ENCODE measurements at places on chromosomes 13 and 19. TPM values are rescaled to one million over a fixed set of nuclear protein-coding genes. Genes with fewer than 3 reads are reported as not detected.

Gene ENOX1
- total RNA-seq = 0.09 TPM

Gene NEK5
- total RNA-seq = 0.73 TPM

Gene CYP4F8
- not detected for total RNA-seq

Gene CGB8
- 0.31 TPM for total RNA-seq

Gene MEF2B
- 1.3 TPM for total RNA-seq

DNA sequence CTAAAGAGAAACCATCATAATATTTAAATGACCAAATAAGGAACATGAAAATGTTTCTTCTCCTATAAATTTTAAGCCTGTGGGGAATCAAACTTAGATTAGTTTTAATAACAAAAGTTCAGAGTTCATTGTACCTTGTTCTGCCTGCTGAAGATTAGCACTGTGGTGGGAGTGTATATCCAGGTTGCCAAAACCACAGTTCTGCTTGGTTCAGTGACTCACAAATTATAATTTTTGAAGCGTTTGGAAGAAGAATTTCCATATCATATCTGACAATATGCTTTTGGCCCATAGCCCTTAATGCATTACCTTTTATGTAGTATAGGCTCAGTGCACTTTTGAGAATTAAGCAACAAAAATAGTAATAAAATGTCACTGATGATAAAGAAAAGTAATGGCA, 545.2 kb downstream of the GPC6 start:
- no peak for DNase-seq

GRCh38 chr19:48415806-48416221, 22.3 kb downstream of the GRIN2D start:
- DNase-seq = no peak

- DNase-seq = no peak
Measured at GRCh38 chr13:61180234-61180633, 235.4 kb downstream of the PCDH20 start.

GRCh38 chr19:43527860-43528622, 1.0 kb upstream of the ETHE1 start:
- DNase-seq = no peak

- DNase-seq = no peak
Measured at GRCh38 chr13:42686165-42686564, 95.2 kb upstream of the FAM216B start.

- no peak for DNase-seq
Measured at GRCh38 chr19:42352301-42353259, 27.1 kb downstream of the MEGF8 start.

- no peak for DNase-seq
Measured at GRCh38 chr13:105272660-105273631, 1262.5 kb downstream of the EFNB2 start.

DNA sequence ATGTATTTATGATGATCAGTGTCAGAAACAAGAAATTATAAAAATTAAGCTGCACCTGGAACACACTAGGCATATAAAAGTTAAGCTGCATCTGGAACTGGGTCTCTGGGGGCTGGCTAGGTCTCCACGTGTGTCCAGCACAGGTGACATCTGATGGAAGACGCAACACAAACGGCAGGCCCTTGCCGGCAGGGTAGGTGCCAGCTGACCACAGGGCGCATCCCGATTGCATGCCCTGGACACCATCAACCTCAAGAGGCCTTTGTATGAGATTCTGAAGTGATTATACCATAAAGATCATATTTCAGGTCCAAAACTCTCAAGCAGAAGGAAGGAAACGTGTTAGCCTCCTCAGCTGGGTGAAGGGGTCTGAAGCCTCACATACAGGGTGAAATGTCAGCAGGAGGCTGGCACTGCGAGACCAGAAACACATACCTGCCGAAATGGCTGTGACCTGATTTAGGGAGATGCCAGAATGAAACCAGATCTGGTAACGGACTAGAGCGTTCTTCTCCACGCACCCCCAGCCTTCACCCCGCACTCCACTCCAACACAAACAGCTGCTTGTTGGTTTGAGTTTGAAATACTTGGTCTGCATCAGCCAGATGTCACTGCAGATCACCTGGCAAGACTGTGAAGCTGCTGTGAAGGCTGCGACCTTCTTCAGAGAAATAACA, 37.3 kb downstream of the COL4A1 start:
- no peak for DNase-seq

DNA sequence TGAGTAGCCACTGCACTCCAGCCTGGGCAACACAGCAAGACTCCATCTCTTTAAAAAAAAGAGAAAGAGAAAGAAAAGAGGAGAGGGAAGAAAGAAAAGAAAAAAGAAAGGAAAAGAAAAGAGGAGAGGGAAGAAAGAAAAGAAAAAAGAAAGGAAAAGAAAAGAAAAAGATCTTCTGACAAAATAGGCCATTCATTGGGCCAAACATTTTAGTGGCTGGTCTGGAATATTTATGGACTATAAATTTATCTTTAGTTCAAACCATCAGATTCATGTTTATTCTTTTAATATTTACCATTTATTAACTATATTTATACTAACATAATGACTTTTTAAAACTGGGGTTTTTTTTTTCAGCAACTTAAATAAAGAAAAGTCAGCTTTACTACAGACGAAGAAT, 85.6 kb upstream of the KLF5 start:
- no peak for DNase-seq

DNA sequence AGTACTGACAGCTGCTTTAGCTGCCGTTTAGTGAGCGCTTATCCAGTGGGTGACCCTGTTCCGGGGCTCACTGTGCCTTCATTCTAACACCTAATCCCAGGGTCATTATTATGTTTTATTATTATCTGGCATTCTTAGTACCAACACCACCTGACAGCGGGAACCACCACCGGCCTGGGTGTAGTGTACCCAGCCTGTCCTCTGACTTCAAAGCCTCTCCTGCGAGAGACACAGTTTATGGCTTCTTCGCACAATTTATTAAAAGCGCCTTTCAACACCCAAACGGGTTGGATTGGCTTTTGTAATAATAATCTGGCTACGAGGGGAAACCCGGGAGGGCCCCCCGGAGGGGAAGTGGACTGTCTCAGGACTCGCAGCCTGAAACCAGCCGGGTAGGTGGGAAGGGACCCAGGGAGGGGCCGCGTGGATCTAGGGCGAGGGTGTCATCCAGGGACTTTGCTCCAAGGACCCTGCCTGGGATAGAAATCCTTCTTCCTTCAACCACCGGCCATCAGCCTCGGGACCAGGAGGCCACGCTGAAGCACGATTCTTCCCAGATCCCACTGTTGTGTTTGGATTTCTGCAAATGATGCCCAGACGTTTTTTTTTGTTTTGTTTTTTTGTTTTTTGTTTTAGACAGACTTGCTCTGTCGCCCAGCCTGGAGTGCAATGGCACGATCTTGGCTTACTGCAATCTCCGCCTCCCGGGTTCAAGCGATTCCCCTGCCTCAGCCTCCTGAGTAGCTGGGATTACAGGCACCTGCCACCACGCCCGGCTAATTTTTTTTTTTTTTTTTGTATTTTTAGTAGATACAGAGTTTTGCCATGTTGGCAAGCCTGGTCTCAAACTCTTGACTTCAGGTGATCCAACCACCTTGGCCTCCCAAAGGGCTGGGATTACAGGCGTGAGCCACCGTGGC, 1.6 kb upstream of the ZBTB7A start:
- DNase-seq = no peak

GRCh38 chr13:41222259-41222852, 28.0 kb upstream of the KBTBD7 start:
- DNase-seq = peak; percentile 60

DNA sequence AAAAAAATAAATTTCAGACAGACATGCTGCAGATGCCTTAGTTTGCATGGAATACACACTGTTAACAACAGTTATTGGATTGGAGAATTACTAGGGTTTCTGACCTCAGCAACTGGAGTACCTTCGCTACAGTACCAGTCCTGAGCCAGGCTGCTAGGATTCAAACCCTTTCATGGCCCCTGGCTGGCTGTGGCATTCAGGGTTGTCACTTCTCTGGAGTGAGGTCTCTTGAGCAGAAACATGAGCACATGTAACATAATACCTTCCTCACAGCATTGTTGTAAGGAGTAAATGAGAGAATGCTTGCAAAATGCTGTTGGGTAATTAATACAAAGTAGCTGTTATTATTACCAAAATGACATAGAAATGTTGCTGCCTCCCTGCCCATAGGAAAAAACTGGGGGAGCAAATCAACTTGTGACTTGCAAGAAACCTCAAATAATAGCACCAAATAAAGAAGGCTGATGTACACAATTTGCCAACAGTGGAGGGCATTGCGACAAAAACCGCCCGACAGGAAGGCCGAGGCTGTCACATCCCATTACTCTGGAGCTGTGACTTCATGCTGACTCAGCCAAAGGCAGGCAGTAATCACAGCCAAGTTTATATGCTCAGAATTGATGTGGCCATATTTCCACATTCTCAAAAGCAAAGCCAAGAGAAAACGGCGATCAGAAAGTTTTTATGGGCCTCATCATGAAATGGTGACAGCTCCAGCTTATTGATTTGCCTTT, 100.4 kb downstream of the RFC3 start:
- DNase-seq = no peak

- no peak for DNase-seq
Measured at GRCh38 chr19:18319591-18320135, 3.2 kb downstream of the LSM4 start.

DNA sequence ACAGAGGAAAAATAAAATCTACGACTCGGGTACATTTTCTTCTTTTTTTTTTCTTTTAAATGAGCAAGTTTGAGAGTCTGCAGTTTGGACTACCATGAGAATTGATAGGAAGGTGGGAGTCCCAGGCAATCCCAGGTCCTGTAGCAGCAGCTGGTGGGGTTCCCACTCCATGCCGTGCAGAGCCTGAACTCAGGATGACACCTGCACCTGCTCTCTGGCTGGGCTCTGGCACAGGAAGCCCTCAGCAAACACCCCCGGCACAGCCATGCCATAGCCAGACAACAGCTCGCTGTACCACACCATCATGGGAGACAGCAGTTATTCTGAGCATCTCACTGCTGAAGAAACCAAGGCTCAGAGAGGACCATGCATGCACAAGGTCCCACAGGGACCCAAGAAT, 6.2 kb upstream of the GP6 start:
- no peak for DNase-seq
